ENCODE measurements at places on chromosomes 11 and 22. TPM values are rescaled to one million over a fixed set of nuclear protein-coding genes. Genes with fewer than 3 reads are reported as not detected.

- DNase-seq, result no peak
Measured at GRCh38 chr11:110294509-110294908, 1.9 kb downstream of the RDX start.

DNA sequence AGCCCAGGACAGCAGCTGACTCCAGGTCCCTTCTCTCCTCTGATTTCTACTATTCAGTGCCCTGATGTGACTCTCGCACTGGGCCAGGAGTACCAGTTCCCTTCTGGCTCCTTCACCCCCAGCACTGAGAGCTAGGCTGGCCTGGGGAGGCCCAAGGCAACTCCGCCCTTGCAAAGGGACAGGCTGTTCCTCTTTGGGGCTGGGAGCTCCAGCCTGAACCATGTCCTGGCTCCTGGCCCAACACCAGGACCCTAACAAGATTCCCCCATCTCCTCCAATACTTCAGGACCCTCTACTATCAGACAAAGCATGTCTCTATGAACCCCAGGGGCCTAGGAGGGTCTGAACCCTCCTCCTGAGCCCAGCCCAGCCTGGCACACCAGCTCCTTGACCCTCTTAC, 12.5 kb downstream of the CREB3L1 start:
- no peak for DNase-seq

GRCh38 chr22:44025171-44026065, 1.3 kb downstream of the PARVB start:
- no peak for DNase-seq

GRCh38 chr11:63369165-63369970, at the start of gene SLC22A9:
Gene SLC22A9 (plus strand): TSS chr11:63369785. CDS start chr11:63370057, 272 bp downstream.
- no peak for DNase-seq

GRCh38 chr11:109604481-109605400, 182.8 kb downstream of the C11orf87 start:
- no peak for DNase-seq

DNA sequence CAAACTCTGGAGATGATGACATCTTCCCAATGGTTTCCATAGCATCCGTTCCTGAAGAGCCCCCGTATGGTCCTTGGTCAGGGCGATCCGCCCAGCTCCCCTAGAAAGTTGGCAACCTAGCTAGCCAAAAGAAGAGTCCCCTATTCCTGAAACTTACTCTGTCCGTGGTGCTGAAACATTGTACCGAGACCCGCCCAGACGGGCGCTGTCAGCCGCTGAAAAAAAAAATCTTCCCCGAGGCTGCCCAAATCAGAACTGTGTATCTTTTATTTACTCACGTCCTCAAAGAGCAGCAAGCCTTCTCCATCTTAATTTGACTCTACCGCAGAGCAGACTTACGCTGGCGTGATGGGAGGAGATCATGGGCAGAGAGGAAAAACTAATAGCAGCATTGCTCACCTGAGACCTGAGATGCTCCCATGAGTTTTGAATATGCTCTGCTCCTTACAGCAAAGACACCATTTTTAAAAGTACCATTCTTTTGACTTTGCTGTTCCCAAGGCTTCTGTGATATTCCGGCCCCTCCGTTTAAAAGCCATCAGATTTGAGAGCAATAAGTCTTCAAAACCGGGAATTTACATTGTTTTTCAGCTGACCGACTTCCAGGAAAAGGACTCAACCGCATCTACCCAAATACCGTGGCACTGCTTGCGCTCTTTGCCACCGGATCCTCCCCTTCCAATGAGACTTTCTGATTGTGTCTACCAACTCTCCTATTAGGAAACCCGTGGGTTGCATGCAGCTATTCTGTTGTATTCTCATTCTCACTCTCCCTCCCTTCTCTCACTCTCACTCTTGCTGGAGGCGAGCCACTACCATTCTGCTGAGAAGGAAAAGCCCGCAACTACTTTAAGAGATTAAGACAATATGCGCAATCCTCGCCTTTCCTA, at the start of gene SLC17A6:
Gene SLC17A6, plus strand, starts transcription at position 786 of the 890 bp plus-strand sequence. CDS start 153 bp downstream, outside the sequence.
- DNase-seq, result no peak

GRCh38 chr11:64713781-64714363, 9.1 kb downstream of the NRXN2 start:
- no peak for DNase-seq

- DNase-seq, result no peak
Measured at GRCh38 chr11:133727774-133728173, 117.5 kb downstream of the SPATA19 start.

Gene ROBO4
- total RNA-seq, result 3.6 TPM
